ENCODE measurements at places on chromosomes 5 and 9.

DNA sequence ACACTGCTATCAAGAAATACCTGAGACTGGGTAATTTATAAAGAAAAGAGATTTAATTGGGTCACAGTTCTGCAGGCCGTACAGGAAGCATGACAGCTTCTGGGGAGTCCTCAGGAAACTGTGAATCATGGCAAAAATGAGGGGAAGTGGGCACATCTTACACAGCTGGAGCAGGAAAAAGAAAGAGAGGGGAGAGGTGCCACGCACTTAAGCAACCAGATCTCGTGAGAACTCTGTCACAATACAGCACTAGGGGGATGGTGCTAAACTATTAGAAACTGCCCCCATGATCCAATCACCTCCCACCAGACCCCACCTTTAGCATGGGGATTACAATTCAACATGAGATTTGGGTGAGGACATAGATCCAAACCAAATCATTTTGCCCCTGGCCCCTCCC lies 105.5 kb upstream of the CPLX2 start:
- no peak for DNase-seq

- DNase-seq: peak; percentile 58
Observed at GRCh38 chr9:112348257-112349007, 15.0 kb upstream of the PTBP3 start.

DNA sequence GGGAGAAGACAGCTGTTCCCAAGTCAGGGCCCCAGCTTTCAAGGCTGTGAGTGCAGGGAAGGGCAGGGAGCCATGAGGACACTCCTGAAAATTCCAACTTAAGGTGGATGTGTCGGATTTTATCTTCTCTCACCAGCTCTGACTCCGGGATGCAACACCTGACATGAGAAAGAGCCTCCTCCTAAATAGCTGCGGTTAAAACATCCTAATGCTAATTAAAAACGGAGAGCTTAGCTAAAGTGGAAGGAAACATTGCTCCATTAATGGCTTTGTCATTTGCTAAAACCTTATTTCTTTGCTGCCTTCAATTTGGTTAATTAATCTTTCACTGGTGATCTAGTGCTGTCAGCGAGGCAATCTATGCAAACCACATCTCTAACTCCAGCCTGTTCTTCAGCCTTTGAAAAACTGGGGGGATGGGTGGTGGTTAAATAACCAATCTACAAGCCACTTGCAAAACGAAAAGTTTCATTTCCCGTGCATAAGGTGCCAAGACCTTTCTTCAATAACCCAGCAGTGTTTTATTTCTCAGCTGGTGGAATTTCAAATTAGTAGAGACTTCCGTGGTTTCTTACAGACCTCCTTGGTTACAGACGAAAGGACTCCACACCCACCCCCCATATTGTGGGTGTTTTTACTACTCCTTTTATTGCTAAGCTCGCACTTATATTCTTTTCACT lies 379.6 kb downstream of the MLLT3 start:
- no peak for DNase-seq

- DNase-seq: no peak
Observed at GRCh38 chr5:27009540-27009915, 28.9 kb downstream of the CDH9 start.

GRCh38 chr5:73835726-73836125 lies 209.7 kb downstream of the ARHGEF28 start:
- DNase-seq: no peak

DNA sequence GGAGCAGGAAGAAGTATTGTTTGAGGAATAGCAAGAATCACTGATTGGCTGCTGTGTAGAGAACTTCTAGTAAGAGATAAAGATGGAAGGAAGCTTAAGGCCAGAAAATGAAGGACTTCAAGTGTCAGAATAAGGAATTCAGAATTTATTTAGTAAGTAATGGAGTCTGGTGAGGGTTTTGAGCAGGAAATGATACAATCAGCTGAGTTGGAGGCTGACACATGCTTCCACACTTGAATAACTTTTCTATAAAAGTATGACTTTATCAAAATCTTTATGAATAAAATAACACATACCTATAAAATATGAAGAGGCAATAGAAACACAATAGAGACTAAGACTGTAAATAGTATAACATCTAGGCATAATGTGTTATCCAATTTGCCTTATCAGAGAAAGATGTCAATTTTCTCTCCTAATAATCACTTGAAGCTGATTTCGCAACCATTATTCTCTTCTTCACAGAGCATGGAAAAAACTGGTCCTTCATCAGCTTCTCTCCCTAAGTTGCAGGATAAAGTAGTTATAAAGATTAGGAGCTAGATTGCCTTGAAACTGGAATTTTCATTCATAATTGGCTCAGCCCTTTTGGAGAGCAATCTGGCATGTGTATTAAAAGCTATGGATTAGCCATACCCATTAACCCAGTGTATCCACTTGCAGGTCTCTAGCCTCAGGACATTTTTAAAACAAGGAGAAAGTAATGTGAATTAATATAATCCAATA lies 143.4 kb downstream of the ZNF608 start:
- no peak for DNase-seq

GRCh38 chr5:173051746-173052145 lies 4.4 kb upstream of the CREBRF start:
- no peak for DNase-seq

- no peak for DNase-seq
Observed at GRCh38 chr5:147539053-147539452, 29.2 kb upstream of the DPYSL3 start.

- no peak for DNase-seq
Observed at GRCh38 chr9:119365291-119366027, 3.8 kb downstream of the BRINP1 start.

- DNase-seq: no peak
Observed at GRCh38 chr5:140349244-140349643, 2.8 kb upstream of the HBEGF start.

- no peak for DNase-seq
Observed at GRCh38 chr5:130978475-130978874, 186.6 kb downstream of the HINT1 start.

DNA sequence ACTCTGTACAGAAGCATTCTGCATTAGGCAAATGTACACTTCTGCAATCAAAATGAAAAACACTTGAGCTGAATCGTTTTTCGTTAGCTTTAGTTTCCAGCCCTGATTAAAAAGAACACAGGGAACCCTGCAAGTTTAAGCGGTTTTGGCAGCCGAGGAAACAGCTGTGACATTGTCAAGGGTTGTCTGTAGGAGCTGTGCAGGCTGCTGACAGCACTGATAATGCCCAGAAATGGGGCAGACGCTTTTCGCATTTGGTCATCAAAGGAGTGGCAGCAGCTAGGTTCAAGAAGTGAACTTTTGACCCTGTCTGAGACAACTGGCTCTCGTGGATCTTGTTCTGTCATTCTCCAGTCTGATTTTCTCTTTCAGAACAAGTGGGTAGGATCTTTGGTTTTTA lies 165.6 kb upstream of the CCDC152 start:
- no peak for DNase-seq

GRCh38 chr5:79143684-79144379 lies 32.2 kb downstream of the BHMT start:
- no peak for DNase-seq

DNA sequence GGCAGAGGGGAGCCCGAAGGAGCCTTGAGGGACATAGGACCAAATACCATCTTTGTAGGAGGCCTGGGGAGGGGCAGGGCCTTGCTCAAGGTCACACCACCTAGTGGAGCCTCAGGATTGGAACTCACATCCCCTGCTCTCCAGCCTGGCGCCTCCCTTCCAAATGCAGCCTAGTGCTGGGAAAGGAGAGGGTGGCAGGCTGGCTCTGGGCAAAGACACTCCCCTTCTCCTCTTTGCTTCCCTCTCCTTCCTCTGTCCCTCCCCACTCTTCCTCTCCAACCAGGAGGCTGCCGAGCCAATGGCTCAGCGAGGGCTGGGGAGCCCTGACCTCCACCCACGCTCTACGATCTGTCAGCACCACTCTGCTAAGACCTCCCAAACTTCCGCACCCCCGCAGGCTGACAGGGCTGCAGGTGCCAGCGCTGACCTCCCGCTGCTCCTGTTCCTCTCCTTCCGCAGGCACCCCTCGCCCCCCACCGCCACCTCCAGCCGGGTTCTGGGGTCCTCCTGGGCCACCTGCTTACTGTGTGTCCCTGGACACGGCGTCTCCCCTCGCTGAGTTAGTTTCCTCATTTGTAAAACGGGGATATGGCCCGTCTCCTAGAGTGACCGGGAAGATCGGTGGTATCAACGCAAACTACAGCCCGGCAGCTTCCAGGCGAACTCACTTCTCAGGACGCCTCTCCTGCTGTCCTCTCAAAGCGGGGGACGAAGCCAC lies 52.9 kb downstream of the C9orf50 start:
- no peak for DNase-seq

DNA sequence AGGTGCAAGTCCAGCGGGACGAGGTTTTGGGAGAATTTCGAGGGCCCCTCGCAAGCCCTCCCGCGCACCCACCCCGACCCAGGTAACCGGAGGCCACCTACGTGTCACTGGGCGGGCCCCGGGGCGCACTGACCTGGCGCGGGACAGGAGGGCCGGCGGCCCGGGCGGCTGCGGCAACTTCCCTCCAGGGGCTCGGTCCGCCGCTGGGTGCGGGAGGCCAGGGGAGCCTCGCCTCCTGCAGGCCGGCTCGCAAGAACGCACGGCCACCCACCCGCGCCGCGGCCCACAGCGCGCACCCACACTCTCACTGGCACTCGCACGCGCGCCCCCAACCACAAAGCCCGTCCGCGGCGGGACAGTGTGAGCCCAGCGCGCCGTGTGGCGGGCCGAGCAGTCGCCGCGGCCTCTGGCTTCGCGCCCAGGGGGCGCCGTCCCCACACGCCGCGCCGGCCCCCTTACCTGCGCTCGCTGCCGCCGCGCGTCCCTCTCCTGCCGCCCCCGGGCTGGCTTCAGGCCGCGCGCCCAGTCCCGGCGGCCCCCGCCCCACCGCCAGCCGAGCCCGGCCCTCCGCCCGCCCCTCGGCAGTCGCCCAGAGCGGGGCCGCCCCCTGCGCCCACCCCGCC lies 451 bp downstream of the LPAR1 start:
- peak; percentile 7 for DNase-seq

- no peak for DNase-seq
Observed at GRCh38 chr5:172177176-172177575, 10.8 kb downstream of the STK10 start.

DNA sequence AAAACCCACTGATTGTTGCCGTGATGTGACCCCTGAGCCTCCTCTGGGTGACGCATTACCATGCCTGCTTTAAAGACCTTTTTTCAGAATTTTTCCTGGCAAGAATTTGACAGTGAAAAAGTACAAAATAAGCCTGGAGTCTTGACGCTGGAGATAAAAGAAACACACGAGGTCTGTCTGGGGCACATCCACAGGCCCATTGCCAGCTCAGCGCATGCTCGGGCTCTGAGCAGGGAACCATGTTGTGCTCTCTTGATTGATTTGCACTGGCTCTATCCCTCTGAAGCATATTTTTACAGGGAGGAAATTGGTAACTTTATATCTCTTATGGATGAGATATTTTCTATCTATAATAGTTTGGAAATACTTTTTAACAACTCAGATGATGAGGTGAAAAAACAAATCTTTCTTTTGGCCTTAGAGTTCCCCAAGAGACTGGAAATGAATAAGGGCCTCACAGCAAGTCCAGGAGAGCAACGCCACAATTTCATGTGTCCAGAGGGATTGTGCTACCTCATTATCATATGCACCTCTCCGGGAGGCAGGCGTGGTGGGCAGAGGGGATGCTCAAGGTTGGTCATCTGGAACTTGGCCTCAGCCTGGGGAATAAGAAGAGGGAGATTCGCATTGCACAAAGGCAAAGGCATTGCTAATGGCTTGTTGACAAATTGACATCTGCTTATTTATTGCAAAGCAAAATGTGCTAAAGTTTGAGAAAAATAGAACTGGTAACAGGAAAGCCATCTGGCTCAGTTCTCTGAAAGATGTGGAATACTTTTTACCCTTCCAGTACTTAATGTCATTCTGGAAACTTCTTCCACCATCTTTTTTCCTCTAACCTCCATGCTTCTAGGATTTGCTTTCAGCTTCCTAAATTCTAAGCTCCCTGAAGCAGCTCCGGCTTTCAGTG lies 183.8 kb downstream of the PJA2 start:
- DNase-seq: no peak

DNA sequence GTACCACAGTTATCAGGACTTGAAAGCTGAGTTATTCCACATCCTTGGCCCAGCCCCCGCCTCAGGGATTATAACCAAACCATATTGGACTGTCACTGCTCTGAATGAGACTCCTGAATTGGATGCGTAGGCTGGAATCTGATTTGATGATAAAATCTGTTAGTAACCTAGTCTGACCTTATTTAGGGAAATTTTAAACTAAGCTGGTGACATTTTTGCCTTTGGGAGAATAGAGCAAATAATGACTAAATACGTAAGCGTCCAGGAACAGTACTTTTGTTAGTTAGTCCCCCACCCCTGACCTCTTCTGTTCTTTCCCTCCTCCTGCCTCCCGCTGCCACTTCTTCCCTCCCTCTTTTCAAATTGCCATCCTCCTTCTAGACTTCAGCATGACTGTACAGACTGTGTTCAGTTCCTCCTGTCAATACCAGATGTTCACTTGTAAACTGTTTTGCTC lies 92.6 kb downstream of the TLE4 start:
- DNase-seq: no peak

DNA sequence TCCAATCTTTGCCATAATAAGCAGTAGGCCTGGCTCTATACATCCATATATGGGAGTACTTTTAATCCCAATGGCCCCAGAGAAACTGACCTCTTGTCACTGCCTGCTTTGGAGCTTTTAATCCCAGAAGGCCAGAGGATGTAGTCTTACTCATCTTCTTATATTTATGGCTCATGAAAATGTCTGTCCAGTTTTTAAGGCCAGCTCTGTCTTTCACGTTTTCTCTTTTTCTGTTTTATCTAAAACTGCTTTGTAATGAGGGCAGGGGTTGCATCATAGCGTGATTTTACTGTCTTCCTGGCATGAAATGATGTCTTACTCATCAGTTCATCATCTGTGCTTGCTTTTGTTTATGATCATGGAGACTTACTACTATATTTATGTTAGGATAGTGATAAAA lies 1094.9 kb downstream of the MAT2B start:
- DNase-seq: no peak

DNA sequence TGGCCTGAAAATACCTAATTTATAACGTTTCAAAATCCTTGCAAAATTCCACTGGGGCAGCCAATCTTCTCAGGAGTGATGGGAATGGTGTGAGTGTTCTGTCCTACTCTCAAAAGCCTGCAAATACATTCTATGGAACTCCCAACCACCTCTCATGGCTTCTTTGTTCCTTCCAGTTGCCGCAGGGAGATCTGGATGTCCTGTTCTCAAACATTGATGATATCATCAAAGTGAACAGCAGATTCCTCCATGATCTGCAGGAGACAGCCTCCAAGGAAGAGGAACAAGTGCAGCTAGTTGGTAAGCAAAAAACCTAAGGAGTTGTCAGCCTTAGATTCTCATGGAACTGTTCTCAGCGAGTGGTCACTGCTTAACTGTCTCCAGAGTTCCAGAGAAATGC lies 19.6 kb downstream of the ARHGEF37 start:
- no peak for DNase-seq

GRCh38 chr5:93303291-93303691 lies 277.7 kb downstream of the NR2F1-AS1 start:
- no peak for DNase-seq

DNA sequence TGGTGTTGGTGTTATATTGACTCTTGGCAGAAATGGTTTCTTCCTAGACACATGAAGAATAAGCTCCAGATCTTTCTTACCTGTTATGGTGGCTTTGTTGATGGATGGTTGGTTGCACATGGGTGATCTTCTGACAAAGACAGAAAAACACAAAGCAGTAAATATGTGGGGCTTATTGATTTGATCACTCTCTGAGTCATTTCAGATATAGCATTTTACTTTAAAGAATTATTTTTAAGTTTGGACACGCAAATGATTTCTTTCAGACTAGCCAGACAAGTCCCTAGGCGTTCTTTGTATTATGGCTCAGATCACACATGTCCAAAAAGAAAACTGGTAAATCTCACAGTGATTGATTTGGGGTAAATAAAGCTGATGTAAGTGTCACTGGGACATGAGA lies 597.6 kb downstream of the RAB3C start:
- DNase-seq: no peak
